GF-D8 (cell line): ENCODE measurements at places on chromosomes 5 and 9.

DNA sequence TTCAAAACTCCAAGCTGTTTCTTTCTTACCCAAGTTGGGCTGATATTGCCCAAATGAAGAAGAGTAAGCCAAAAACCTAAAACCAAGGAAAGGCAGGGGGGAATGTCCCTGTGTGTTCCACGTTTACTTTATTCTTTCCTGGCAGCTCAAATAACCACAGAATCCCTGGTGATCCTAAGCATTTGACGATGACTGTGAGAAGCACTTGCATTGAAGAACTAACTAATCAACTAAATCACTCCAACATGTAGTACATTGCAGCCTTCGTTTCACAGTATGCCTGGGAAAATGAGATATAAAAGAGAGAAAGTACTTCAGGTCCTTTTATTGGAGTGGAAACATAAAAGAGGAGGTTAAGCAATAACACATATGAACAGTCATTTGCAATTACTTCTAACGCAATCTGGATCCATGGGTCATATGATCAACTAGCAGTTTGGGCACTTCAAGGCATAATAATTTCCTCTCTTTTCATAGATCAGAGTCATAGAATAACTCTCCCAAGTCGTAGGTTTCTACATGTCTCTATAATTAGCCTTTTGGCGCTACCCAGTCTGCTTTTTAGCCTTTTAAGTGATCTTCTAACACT, 338.4 kb downstream of the TMEM167A start:
- DNase-seq = no peak

DNA sequence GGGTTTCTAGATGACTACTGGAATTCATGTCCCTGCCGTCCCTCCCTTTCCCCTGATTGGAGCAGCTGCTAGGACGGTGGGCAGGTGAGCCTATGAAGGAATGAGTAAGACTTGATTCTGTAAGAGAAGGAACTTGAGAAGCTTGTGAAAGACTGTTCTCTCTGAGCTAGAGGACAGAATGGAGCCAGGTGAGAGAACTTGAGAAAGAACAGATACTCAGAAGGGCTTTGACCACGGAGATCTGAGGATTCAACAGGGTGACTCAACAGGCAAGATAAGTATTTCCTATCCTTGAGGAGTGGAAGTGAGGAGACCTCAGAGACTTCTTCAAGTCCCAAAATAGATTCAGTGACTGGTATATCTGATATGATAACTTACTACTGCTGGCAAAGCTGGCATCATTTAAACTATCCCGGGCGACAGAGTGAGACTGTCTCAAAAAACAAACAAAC, 41.9 kb downstream of the HSDL2 start:
- DNase-seq = no peak

DNA sequence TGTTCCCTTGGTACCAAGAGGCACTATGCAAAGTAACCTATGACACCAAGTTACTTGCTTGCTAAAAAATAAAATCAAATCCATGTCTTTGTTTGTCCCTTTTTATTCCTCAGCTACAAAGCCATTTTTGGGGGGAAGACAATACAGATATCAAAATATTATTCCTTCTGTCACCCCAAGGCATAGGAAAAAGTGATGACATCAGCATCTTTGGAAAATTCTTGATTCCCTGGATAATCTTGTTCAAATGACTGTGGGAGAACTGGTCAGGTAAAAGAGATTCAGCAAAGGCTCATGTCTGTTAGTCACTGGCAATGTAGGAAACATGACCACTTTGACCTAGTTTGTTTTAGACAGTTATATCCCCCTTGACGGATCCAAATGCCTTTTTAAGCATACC, 373.1 kb downstream of the MAT2B start:
- no peak for DNase-seq

GRCh38 chr5:175842951-175843793, 28.2 kb upstream of the CPLX2 start:
- DNase-seq = no peak

DNA sequence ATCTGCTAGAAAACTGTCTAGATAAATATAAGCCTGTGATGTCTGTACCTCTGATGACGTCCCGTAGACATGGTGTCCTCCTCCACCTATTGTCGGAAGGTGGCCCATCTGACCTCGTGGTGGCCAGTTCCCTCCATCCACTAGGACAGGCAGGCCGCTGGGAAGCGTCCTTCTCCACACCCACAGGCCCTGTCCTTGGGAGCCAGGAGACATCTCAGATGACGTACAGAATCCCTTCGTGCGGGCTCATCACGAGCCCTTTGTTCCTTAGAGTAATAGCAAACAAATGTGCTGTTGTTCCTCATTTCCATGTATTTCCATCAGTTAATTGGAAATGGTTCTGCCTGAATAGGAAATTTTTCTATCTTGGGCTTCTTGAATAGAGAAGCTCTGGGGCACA, 38.3 kb upstream of the TENT4A start:
- DNase-seq = no peak

DNA sequence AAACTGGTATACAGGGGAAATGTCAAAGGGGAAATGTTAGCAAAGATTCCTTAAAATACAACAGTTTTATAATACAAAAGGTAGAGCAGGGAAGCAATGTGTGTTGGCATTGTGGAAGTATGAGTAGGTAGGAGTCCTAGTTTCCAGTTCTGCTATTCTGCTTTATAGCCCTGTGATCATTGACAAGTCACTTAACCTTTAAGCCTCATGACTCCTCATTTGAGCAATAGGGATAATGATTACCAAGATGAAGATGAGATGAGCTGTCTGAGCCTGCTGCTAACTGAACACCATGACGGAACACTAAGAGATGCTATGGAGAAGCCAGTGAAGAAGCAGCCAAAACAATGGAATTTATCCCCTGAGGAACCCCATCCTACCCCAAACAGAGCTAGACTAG, 251.7 kb downstream of the PAPPA start:
- no peak for DNase-seq

GRCh38 chr9:122138560-122139268, 20.9 kb downstream of the NDUFA8 start:
- DNase-seq = no peak

GRCh38 chr5:58545912-58546311, 37.0 kb upstream of the RAB3C start:
- peak; percentile 27 for DNase-seq

DNA sequence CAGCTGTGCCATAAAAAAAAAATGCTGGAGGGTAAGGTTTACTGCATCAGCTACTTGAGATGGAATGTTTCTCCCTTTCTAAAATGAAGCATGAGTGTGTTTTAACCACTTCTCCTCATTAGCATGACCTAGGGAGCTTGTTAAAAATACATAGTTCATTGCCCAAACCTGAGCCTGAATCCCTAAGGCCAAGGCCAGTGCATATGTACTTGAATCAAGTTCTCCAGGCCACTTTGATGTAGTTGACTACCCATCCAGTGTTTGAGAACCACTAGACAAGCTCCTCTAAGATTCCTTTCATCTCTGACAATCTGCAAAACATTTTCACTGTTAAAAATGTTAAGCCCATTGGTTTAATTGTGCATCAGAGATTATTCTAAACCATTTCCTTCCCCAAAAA, 6.7 kb downstream of the TIMD4 start:
- DNase-seq = no peak

- DNase-seq = no peak
Measured at GRCh38 chr5:57313716-57314115, 139.9 kb downstream of the GPBP1 start.

GRCh38 chr9:132366481-132366880, 11.7 kb upstream of the SETX start:
- no peak for DNase-seq

DNA sequence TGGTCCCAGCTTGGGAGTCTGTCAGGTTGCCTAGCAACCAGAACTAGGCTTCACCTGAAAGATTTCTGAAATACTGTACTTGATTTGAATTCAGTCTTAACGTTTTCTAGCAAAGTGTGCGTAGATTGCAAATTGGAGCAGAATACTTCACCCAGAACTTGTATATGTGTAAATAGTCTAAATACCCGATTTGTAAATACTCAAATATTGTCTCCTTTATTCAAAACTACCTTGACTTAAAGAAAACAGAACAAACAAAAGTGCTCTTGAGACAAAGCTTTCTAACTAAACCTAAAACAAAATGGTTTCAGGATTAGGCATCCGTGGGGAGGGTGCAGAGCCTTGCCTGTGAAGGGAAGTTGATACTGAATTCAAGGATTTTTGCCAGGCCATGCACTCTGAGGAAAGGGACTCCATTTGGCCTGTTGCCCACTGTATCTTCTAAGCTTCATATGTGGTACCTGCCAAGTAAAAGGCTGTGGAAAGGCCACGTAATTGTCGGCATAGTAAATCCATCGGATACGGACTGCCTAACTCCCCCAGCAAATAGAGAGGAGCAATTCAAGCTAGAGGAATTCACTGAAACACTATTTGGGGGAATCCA, 744 bp upstream of the HMGCS1 start:
- DNase-seq = no peak

DNA sequence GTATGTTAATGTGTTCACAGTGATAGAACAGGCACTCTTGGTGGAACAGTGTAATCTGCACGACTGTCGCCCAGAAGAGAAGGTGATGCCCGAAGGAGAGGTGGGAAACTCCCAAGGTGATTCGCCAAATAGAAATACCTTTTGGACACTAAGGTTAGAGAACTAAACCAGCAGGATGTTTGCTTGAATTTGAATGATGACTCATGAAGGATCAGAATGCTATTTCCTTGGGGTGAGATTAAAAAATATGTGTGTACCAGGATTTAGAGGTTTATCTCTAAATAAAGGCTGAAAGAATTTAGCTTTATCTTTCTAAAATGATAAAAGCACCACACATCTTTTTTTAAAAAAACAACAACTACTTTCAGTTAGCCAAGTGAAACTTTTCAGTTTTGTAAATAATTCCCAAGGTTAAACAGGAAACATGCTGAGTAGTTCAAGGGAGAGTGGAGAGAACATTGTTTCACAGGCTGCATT, 297.4 kb upstream of the TAS2R1 start:
- DNase-seq = no peak

- DNase-seq = no peak
Measured at GRCh38 chr5:160082614-160083500, 36.4 kb downstream of the PWWP2A start.

- no peak for DNase-seq
Measured at GRCh38 chr5:55316837-55317236, 9.0 kb downstream of the MTREX start.

DNA sequence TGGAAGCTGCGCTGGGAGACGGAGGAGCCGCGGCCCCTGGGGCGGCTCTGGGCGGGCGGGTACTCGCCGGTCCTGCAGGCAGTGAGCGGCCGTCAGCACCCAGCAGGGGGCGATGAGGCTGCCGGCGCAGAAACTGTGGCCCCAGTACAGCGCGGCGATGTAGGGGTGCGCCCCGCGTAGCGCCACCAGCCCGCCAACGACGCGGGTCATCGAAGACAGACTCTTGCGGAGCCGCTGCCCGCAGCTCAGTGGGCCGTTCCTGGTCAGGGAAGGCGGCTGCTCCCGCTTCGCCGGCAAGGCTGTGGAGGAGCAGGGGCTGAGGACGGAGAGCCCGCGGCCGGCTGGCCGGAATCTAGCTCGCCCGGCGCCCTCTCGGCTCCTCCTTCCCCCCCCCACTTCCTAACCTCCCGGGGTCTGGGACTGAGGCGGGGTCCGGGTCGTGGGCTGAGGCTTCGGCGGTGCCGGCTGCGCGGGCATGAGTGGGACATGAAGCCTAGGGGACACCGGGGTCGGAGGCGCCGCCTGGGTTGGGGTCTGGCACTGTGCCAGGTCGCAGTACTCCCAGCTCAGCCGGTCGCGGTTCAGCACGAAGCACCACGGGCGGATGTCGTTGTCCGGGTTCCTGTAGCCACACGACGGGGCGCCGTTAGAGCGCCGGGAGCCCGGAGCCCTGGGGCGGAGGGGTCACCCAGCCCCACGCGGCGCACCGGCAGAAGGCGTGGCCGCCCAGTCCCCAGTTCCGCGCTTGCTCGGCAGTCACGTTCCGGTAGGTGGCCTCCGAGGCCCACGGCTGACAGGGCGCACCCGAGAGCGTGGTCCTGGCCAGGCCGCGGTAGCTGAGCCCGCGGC, 3.6 kb upstream of the PFN3 start:
- DNase-seq = peak; percentile 69

DNA sequence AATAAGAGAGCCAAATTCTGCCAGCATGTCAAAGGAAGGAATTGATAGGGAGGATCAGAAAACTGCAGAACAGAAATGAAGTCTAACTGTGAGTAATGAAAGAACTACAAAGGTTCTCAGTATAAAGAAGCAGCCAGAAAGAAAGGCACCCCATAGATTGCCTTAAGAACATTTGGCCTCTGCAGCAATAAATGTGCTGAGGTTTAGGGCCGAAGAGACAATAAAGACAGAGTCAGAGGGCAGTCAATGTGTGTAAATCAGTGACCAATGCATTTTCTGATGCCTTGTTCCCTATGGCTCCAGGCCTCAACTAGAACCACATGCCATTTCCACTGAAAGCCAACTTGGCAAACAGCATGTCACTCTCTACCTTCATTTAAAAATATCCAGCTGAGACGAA, 281.0 kb downstream of the HINT1 start:
- no peak for DNase-seq

GRCh38 chr5:142849466-142849865, 79.3 kb downstream of the ARHGAP26 start:
- DNase-seq = no peak
